Posterior cingulate gyrus (tissue), 11 donors: ENCODE measurements at places on chromosomes 2 and 18.

DNA sequence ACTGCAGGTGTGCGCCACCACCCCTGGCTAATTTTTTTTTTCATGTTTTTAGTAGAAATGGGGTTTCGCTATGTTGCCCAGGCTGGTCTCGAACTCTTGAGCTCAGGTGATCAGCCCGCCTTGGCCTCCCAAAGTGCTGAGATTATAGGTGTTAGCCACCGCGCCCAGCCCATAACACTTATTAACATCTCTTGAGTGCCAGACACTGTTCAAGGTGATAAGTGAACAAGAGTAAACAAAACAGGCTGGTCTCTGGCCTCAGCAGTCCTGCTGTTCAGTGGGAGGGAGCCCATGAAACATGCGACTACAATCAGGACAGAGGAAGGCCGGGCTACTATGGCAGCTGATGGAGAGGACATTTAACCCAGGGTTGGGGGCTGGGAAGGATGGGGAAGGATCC lies 42.3 kb downstream of the KCTD1 start:
- no peak for DNase-seq

- peak; percentile 69 for DNase-seq
These were observed 38.6 kb upstream of the NOTO start for GRCh38 chr2:73163483-73164367.

DNA sequence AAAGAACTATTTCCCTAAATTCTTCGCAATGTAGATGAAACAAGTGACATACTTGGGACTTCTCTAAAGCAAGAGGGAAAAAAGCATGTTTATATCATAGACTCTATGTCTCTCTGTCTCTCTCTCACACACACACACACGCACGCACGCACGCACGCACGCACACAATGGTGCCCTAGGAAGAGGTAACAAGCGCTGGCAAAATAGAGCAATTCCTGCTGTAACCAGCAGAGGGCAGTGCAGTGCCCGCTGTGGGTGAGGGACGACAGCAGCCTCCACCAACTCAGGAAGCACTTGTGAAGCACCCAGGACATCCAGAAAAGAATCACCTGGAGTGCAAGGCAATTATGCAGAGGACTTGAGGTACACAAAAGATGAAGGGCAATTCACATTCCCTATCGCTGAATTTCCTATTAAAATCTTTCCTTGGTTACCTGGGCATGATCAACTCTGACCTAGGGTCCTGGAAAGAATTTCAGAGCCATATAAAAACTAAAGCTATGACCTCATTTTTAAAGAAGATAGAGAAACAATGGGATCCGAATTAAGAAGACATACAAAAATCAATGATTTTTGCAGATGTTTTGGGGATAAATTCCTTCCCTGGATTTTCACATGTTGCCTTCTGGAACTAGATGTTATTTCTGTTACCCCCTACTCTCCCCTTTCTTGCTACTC lies 166.4 kb downstream of the PDE11A start:
- no peak for DNase-seq

GRCh38 chr2:6685447-6685846 lies 180.3 kb downstream of the CMPK2 start:
- DNase-seq, result no peak
